ENCODE measurements at places on chromosomes 4 and X. TPM values are rescaled to one million over a fixed set of nuclear protein-coding genes. Genes with fewer than 3 reads are reported as not detected.

DNA sequence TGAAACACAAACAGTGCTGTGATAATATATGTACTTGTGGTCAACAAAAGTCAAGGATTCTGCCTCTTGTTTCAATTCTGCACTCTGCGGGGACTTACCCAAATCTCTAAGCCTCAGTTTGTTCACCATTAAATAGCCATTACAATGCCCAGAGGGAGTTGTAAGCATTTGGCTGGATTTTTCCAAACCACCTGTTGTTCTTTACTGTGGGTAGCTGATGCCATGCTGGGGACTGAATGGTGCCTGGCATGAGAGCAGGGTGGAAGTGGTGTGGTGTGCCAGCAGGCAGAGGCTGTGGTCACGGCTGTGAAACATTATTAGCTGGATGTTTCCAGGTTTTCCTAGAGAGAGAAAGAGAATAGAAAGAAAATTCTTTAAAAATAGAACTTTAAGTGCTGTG lies 60.7 kb upstream of the PAK3 start:
- no peak for DNase-seq

DNA sequence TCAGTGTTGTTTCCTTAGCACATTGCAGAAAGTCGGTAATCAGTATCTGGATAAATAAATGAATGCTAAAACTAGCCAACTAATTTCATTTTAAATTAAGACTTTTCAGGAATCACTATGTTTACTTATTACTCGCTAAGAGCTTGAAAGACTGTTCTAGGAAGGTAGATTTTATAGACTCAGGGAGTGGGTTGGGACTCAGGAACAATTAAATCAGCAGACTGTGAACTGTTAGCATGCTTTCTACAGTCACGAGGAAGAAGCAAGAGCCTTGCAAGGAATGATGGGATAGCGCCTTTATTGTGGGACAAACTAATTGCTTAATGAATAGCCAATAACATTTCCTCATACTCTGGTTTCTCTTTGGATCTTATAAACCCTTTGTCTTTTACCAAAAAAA lies 183.2 kb upstream of the AADAT start:
- DNase-seq = no peak

Gene HSFX4
- not detected for polyA plus RNA-seq

Gene CXCR3
- polyA plus RNA-seq = not detected

DNA sequence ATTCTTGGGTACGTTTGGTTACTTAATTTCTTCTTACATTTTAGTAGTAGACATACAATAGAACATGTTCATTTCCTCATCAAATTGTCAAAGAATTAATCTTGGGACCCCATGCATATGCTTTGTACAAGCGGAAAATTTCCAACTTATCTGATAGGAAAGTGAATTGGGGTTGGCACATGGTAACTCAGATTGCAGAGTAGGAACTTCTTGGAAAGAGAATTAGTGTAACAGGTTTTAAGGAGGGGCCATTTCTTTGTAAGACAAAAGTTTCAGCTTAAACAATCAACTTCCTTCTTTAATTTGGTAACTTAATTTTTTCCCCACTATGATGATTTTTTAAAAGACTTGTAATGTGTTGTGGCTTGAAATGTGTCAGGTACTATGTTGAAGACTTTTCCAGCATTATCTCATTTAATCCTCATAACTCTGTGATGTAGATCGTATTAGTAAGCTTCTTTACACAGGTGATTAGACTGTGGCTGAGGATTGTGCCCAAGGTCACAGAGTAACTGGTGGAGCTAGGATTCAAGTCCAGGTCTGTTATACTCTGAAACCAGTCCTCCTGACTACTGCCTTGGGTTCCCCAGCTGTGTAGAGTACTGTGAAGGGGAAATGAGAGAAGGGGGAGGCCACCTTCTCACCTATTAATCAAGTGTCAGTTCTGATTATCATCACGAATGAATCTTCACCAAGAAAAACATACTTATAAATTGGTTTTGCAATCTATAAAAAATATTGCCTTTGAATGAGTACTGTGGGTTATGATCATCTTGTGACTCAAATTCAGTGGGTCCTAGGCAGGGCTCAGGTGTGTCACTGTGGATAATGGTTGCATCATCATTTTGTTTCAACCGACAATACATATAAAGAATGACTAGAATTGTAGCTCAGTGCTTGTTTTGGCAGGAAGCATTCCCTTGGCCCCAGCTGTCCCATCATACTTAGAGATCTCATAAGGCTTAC lies 4.3 kb downstream of the GK start:
- no peak for DNase-seq

DNA sequence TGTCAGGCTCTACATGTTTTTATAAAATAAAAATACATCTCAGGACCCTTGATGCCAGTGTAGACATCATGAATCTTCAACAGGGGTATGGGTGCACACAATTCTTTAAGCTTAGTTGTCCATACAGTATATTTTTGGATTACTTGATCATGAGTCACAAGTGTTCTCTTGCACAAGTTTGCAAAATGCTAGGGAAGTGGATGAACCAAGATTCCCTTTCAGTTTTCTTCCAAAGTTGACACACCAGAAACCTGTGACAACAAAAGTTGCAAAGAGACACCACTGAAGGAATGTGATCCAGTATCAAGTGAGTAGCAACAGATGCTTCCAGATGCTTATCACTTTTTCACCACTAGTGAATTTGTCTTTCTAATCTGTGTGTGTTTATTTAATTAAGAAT lies 1021.2 kb downstream of the PCDH7 start:
- DNase-seq = no peak

GRCh38 chrX:22134681-22135080 lies 102.6 kb downstream of the PHEX start:
- no peak for DNase-seq

DNA sequence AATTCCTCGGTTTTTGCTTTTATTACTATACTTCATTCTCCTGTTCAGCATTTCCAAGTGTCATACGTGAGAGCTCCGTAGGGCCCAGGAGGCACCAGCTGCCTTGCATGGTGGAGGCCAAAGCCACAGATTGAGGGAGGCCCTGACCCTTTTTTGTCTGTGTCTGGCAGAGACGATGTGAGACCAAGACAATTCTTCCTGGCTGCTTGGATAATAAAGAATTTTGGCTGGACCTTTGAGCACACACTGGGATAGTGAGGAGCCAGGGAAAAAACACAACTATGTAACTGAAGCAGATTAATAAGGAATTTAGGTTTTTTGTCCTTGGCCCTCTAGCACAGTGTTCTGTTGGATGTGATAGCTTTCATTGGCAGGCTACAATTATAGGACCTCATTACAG lies 161.0 kb downstream of the CPXCR1 start:
- no peak for DNase-seq

Measured in BJ (cell line).